ENCODE measurements at places on chromosomes 6 and 20.

GRCh38 chr6:6742535-6742934 is 154.0 kb downstream of the LY86 start:
- no peak for DNase-seq

DNA sequence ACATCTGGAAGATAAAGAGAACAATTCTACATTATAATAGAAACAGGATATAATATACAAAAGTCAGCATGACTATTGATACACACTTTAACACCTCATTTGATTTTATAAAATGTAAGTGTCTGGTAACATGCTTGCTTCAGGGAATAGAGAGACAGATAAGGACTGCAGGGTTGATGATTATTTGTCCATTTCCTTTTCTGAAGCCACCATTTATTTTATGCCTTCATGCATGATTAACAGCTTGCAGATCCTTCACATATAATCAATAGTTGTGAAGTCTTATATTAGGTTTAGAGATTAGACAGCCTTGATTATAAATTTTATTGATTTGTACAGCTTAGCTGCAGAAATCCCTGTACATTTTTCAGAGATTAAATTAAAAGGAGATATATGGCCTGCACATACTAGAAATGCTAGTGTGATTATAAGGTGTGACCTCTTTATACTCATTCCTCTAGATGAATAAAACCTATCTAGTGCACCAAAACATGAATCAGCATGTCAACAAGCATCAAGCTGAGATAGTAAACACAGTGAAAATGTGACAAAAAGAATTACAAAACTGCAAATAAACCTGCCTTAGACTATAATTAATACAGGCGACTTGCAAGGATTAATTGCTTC is 198.8 kb upstream of the THEMIS start:
- DNase-seq = no peak

- DNase-seq = no peak
Measured at GRCh38 chr6:154995254-154996015, at the start of gene TIAM2. TIAM2 (plus strand) TSS chr6:154995315; CDS start chr6:155129224, 133,909 bp downstream.

- no peak for DNase-seq
Measured at GRCh38 chr6:106165885-106166485, 79.8 kb downstream of the PRDM1 start.

- DNase-seq = no peak
Measured at GRCh38 chr6:142947714-142948480, 2.9 kb upstream of the HIVEP2 start.

- no peak for DNase-seq
Measured at GRCh38 chr20:13013411-13013810, 4.6 kb downstream of the SPTLC3 start.

- no peak for DNase-seq
Measured at GRCh38 chr6:79430913-79431536, 106.2 kb downstream of the LCA5 start.

- no peak for DNase-seq
Measured at GRCh38 chr20:32980990-32981389, 23.2 kb downstream of the SUN5 start.

DNA sequence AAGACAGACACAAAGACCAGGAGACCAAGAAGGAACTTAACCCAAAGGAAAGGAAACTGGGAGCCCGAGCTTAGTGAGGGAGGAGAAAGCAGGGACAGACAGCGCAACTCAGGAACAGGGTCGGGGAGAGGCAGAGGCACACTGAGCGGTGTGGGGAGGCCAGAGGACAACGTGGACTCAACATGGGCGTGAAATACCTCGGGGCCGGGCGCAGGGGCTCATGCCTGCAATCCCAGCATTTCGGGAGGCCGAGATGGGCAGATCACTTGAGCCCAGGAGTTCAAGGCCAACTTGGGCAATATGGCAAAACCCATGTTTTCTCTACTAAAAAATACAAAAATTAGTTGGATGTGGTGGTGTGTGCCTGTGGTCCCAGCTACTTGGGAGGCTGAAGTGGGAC is 5.7 kb upstream of the RPS6KA2 start:
- DNase-seq = no peak

DNA sequence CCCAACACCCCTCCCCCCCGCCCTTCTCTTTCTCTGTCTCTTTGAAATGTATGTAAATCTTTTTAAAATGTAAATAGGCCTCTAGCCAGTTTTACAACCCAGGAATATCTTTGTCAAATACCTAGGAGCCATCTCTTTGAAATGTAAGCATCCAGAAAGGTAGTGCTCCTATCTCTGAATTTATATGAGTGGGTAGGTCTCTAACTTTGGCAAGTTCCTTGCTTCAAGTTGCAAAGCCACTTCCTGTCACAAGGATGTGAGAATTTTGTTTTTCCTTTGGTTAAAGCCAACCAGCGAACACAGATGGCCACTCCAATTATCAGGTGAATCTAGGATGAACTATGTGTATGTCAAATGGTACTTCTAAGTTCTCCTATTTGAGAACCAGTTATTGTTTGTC is 6.2 kb upstream of the DEFB132 start:
- DNase-seq = no peak

DNA sequence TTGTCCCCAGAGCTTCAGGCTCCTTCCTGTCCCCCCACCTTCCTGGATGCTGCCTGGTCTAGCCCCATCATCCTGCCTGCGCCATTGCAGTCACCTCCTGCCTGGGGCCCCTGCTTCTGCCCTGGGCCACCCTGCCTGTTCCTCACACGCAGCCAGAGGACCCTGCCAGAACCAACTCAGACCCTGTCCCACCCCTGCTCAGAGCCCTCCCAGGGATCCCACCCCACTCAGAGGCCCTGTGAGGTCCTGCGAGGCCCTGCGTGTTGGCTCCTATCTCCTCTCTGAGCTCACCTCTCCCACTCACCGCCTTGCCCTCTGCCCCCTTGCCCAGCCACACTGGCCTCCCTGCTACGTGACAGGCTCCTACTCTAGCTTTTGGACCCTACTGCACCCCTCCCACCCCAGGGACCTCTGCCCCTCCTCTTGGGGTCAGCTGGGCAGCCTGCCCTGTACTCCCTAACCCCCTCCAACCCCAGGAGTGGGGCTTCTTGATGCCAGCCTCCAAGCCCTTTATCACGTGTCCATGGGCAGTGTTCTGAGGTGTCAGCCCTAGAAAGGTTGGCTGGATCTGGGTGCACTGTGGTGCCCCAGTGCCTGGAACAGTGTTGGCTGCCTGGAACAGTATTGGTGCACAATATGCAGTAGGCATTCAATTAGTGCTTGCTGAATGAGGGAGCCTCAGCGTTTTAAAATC is 68.3 kb downstream of the CEBPB start:
- DNase-seq = no peak
